BE2C (cell line): ENCODE measurements at places on chromosomes 12 and 14.
A peak's percentile ranks its signal among the peaks of the same experiment; 100 is the strongest.

GRCh38 chr14:68939893-68940613, 39.0 kb downstream of the ACTN1 start:
- peak; percentile 87 for DNase-seq

DNA sequence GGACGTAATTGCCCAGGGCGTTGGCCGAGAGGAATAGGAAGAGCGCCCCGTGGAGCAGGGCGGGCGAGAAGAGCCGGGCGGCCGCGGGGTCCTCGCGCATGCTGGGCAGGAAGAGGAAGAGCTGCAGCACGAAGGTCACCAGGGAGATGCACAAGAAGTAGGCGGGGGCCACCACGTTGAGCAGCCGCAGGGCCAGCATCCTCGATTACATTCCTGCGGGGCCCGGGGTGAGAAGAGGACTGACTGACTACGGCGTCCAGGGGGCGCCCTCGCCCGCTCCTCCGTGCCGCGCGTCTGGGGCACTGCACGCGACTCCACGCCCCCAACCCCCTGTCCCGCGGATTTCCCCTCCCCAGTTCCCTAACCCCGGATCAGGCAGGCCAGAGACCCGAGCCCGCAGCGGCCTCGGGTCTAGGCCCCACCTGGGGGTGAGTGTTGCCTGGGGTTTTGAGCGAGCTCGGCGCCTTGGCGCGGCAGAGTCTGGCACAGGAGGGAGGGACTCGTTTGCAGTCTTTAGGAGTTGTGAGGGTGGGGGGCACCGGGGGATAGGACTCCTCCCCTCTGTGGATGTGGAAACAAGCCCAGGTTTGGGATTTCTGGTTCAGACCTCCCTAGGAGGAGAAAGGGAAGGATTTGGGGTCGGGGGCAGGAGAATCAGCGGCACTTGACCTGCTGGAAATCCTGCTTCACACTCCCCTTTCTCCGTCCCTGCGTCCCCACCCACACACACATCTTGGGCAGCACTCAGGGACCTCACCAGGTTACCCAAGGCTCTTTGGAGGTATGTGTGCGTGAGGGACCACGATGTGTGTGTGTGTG, 1.8 kb downstream of the ZDHHC22 start:
- peak; percentile 79 for DNase-seq

DNA sequence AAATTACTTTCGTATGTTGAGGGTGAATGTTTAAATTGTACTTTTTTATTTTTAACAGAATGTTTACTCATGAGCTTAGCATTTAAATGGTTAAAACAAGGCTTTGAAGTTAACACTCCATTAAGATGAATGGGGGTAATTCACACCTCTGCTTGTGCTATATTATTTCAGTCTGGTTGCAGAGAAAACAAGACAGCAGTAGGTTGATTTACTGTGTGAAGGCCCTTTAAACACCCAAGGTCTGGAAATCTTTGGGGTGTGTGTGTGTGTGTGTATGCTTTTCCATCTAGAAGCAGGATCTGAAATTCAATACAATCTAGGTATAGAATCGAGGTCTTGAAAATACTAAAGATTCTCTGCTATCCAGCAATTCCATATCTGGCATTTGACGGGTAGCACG, 83.8 kb downstream of the SLC38A6 start:
- DNase-seq, result no peak

- DNase-seq, result no peak
Observed at GRCh38 chr14:49868720-49869114, 16.1 kb upstream of the NEMF start.

GRCh38 chr14:91311284-91311662, 66.8 kb upstream of the GPR68 start:
- DNase-seq, result no peak

GRCh38 chr12:2616763-2617162, 178.0 kb upstream of the FKBP4 start:
- DNase-seq, result no peak

DNA sequence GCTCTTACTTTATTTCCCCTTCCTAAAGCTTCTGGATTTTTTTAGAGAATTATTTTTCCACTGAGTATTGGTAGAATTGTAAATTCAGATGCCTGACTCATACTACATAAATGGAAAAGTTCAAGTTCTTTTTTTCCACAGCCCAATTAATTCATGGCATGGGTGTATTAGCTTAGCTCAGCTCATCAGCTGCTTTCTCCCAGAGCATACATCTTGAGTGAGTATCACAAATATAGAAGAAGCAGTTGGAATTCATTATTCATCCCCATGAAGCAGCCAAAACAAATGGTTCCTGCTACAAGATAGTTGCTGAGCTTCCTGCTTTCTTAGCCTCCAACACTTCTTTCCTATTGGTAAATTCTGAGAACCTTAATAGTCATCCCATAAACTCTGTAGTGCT, 105.1 kb downstream of the C12orf50 start:
- no peak for DNase-seq

DNA sequence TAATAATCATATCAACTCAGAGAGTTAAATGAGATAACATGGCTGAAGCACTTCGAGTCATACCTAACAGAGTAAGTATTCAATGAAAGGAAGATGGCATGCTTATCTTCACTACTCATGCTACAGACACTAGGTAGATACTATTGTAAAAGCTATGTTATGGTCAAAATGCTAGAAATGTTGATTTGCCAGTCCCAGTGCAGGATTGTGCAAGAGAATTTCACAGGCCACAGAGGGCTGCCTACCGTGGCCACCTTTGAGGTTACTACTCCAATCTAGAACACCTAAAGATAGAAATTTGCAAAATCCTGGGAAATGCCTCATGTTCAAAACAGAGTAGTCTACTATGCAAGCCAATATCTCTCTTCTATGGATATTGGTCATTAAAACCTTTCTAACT, 75.3 kb upstream of the PLEKHG7 start:
- no peak for DNase-seq

GRCh38 chr12:113732916-113733315, 233.2 kb downstream of the RBM19 start:
- DNase-seq, result no peak

- DNase-seq, result no peak
Observed at GRCh38 chr14:59582161-59582560, 5.5 kb upstream of the CCDC175 start.

GRCh38 chr12:120089796-120090195, 26.8 kb downstream of the RAB35 start:
- DNase-seq, result no peak
